Activated effector memory CD4-positive, alpha-beta T cell treated with Interleukin-2 at 50 U/mL for 16 hours (primary cell): ENCODE measurements at places on chromosomes 12 and 14.

GRCh38 chr14:99517643-99518381, 36.6 kb downstream of the CCNK start:
- no peak for DNase-seq

DNA sequence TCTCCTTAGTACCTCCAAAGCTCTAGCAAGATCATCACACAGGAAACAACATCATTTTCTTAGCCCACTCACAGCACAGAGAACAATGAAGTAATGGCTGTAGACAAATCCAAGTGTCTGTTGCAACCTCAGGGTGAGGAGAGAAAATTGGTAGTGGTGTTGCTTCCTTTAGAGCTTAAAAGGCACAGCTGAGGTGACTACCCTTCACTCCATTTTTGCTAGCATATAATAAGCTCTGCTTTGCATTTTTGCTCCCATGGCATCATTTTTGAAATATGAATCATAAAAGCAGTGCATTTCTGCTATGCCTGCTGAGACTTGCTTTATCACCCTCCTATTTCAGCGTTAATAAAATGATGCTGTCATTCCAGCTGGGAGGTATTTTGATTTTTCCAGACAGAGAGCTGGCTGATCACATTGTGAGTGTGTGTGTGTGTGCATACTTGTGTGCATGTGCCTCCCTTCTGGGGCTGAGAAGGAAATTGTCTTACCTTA, 18.5 kb upstream of the PCNX1 start:
- DNase-seq = no peak

DNA sequence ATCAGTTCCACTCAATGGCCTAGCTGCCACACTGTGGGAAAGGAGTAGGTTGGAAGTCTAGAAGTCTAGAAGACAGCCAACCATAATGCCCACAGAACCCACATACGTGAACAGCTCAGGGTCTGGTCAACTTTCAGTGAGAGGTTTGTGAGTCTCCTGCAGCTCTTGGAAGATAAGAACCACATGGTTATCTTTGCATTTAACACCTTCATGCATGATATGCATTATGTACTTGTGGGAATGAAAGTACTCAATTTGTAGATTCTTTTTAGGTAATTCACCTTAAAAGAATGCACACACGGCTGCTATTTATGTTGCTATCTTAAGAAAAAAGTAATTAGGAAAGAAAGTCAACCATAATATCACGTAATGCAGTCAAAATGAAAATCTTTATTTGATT, 126.7 kb downstream of the ESRRB start:
- DNase-seq = no peak

DNA sequence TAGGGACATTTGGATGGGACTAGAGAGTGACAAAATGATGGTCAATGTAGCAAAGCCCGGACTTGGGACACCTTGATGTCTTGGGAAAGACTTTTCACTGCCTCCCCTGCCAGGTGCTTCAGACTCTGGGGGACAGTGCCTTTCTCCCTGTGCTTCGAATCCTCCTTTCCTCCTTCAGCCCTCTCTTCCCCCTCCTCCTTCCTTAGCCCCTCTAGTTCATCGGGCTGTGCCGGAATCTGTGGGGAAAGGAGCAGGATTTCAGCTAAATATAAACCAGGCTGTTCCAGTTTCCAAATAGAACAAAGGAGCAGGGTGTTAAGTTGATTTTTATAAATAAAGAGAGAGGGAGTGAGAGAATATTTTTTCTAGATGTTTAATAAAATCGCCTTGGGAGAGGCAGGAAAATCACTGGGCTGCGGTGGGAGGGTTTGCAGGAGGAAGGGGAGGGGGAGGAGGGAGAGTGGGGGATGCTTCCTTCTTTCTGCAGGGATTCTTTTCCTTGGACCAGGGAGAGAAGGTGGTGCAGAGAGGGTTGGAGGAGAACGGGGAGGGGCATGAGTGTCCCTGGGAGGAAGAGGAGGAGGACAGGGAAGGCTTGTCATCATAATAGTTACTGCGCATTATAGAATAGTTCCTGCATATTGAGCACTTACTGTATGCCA, 21.3 kb upstream of the CABP1 start:
- DNase-seq = no peak

GRCh38 chr14:23299211-23299957, 3.3 kb downstream of the PPP1R3E start:
- no peak for DNase-seq
